DMS 273 treated with DMSO at 0.1 percent for 48 hours (cell line): ENCODE measurements at places on chromosomes 7 and 10.
A peak's percentile ranks its signal among the peaks of the same experiment; 100 is the strongest.

GRCh38 chr7:151348970-151349369 lies 7.4 kb downstream of the NUB1 start:
- DNase-seq = no peak

GRCh38 chr10:115046686-115047236 lies 46.4 kb upstream of the ATRNL1 start:
- DNase-seq = no peak

DNA sequence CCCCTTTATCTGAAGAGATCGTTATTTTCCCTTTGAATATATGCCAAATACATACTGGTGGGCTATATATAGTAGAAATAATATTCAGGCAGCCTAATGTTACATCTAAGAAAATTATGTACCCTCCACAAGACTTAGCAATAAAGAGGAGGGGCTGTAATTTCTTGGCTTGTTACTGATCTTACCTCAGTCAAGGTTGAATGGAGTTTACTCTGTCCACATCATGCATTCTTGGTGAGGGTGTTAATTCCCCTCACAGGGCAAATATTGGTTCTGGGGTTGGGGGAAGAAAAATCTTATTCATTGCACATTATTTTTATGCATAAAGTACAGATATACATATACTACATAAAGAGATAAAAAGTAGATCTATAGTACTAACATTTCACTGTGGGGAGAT lies 145.8 kb upstream of the ANK3 start:
- no peak for DNase-seq

- no peak for DNase-seq
Measured at GRCh38 chr7:146022776-146023175, 93.8 kb upstream of the CNTNAP2 start.

DNA sequence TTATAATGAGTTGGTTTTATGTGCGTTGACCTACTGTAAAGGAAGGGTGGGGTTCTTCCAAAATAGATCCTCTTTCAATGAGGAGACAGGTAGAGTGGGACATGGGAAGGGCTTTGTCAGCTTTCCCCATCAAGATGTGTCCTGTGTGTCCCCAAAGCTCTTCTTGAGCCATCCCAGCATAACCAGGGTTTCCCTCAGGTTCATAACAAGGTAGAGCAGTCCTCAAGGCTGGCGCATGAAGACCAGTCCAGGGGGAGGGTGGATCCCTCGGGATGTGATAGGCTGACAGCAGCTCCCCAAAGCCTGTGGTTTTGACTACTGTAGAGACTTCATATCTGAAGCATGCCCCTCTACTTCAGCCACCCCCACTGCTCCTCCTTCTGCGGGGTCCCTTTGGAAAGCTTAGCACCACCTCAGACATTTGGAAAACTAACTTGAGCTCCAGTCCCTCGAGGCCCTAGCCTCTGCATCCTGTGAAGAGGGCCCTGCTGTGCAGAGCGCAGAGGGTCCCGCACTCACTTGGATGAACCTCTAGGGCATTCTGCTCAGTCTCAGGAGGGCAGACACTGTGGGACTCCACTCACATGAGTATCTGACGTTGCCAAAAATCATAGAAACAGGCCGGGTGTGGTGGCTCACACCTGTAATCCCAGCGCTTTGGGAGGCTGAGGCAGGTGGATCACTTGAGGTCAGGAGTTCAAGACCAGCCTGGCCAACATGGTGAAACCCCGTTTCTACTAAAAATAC lies 1.1 kb upstream of the GIMAP8 start:
- DNase-seq = no peak

DNA sequence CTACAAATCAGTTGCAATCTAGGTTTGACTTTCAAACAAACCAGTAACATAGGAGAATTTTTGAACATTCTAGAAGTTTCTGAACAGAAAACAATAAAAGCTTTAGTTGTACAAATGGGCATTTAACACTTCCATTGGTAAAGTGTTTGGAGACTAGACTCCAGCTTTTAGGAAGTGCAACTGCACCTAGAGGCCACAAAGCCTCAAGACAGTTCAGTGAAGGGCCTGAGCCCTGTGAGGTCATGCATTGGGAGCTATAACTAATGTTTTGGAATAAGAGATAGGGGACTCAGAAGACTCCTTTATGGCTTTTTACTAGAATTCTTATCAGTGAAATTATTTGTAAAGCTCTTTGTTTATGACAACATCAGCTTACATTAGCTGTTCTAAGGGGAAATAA lies 3.0 kb upstream of the EPHB6 start:
- no peak for DNase-seq

GRCh38 chr7:30146127-30146612 lies 11.4 kb downstream of the MTURN start:
- DNase-seq = no peak

DNA sequence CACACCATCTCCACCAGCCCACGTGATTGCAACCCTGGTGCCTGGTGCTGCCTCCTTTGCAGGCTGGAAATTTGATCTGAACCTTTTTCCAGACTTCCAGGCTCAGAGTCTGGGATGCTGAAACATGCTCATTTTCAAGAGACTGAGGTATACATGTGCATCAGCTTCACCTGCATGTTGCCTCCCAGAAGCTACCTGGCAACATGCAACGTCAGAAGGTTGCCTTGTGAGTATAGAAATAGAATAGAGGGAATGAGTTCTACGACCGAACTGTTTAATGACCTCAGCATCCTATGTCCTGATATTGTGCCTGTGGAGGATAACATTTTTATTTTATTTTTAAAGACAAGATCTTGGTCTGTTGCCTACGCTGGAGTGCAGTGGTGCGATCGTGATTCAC lies 1.9 kb upstream of the ZNF212 start:
- no peak for DNase-seq

DNA sequence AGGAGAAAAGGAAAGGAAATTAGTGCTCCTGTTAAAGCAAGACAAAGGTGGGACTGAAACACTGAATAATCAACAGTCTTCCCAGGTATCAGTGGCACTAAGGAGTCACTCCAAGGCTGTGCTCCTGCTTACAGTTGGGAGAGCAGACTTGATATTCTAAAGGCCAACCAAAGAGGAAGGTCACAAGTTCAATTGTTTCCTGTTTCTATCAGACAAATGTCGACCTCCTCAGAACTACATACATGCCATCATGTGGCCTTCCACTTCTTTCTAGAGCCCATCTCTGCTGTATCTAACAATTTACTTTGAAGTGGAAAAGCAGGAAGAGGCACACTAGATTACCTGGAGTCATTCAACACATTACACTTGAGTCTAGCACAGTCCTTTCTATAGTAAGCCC lies 3.4 kb downstream of the ZNF239 start:
- no peak for DNase-seq

GRCh38 chr7:363626-364025 lies 73.7 kb downstream of the FOXL3 start:
- no peak for DNase-seq

DNA sequence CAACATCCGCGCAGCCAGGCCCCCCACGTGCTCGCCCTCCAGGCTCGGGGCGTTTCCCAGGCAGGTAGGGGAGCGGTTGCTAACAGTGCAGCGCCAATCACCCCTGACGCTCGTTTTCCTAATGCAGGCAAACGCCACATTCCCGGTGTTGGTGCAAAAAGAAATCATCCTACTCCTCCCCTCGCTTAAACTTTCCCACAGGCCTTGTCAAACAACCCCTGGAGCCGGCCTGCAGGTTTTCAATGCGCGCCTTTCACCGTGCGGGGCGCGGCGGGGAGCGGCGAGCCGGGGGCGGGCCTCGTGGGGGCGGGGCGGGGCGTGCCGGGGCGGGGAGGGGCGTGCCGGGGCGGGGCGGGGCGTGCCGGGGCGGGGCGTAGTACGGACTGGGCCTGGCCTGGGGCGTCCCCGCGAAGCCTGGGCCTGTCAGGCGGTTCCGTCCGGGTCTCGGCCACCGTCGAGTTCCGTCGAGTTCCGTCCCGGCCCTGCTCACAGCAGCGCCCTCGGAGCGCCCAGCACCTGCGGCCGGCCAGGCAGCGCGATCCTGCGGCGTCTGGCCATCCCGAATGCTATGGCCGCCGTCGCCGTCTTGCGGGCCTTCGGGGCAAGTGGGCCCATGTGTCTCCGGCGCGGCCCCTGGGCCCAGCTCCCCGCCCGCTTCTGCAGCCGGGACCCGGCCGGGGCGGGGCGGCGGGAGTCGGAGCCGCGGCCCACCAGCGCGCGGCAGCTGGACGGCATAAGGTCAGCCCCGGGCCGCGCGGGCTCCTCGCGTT lies at the start of gene ECHDC3:
ECHDC3 (plus strand) TSS at position 374 of the 770 bp plus-strand sequence; CDS start at position 569, 195 bp downstream.
- DNase-seq = no peak

- DNase-seq = no peak
Measured at GRCh38 chr10:118506671-118507590, 88.5 kb downstream of the PRLHR start.

DNA sequence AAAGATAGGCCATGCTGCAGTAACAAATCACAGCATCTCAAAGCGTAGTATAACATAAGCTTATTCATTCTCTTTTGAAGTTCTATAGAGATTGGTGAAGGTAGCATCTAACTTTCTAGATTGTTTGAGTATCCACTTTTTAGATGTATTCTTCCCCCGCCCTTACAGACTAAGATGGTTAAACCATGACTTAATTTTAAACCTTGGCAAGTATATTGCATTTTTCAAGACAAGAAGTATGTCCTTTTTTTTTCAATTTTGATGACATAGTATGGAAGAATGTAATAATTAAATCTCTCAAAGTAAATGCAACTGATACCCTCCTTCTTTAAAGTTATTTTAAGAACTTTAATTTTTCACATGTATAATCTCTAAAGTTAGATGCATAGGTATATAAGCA lies 190.0 kb downstream of the KCND2 start:
- no peak for DNase-seq

DNA sequence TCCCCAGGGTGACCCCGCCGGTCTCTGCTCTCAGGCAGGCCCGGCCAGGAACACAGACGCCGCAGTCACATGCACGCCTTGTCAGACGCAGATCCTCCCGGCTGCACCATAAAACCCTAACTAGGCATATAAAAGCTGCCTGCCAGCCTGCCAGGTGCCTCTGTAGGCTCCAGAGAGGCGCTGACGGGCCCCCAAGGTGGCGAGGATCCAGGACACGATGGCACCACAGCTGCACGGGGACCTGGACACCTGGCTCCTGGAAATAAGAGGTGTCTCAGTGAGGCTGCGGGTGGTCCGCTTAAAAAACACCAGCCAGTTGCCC lies 21.9 kb upstream of the GDF10 start:
- no peak for DNase-seq

DNA sequence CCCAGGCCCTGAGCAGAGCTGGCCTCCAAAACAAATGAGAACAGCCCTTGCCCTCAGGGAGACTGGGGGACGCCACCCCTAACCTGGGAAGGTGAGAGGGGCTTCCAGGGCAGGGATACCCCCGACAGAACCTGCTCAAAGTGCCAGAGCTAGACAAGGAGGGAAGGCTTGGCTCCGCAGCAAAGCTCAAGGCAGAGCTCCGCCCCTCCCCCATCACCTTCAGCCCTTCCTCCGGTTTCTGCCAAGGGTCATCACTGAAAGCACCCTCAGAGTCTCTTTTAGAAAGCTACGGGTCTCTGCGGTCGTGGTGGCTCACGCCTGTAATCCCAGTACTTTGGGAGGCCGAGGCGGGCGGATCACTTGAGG lies 73.4 kb upstream of the CUX1 start:
- DNase-seq = no peak

GRCh38 chr10:118163217-118163616 lies 116.5 kb upstream of the RAB11FIP2 start:
- DNase-seq = no peak

DNA sequence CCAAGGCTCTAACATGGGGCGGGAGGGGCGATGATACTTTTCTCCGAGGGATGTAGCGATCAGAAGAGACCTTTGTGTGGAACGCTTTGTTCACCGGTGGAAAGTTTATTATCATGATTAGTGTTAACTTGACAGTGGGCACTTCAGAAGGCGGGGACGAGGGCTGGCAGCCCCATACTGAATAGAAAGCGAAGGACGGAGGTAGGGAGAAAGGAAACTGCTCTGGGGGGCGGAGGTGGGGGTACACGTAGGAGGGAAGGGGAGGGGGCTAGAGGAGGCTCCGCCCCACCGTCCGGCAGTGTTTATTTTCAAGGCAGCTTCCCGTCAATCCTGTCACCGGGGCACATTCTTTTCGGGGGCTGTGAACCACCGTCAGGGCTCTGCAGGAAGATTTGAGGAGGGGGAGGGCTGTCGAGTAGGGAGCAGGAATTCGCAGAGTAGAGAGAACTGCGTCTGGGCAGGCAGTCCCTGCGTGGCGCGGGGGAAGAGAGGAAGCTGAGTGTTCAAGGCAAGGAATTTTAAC lies 9.4 kb upstream of the NKX2-3 start:
- no peak for DNase-seq

GRCh38 chr7:8115547-8116402 lies 146.2 kb downstream of the ICA1 start:
- no peak for DNase-seq

DNA sequence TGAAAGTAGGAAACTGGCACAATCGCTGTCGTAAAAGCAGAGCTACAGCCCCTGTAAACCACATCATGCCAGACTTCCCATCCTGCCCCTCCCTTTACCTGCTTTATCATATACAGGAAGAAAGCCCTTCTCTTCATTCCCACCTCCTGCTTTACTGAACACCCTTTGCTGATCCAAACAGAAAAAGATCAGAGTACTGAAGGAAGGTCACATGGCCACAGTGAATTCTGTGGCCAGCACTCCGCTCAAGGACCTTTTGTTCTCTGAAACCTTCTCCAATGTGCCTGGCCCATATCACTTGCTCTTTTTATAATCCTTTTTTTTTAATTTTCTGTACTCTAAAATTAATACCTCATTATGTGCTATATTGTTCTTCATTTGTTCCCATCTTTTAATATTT lies 108.8 kb upstream of the LRGUK start:
- no peak for DNase-seq

GRCh38 chr10:103534621-103535498 lies 41.4 kb downstream of the NEURL1 start:
- DNase-seq = no peak

- DNase-seq = no peak
Measured at GRCh38 chr7:125606671-125607070, 677.0 kb upstream of the POT1 start.

GRCh38 chr10:126135941-126136595 lies 239.7 kb downstream of the FANK1 start:
- DNase-seq = no peak

GRCh38 chr10:34037499-34037898 lies 703.0 kb upstream of the NRP1 start:
- no peak for DNase-seq

GRCh38 chr7:73909051-73909941 lies 48.3 kb downstream of the TMEM270 start:
- DNase-seq = no peak

- no peak for DNase-seq
Measured at GRCh38 chr10:8338177-8338766, 283.8 kb downstream of the GATA3 start.

- DNase-seq = peak; percentile 32
Measured at GRCh38 chr10:17782921-17783665, 26.1 kb upstream of the MRC1 start.
